CD4-positive, alpha-beta T cell treated with Interferon alpha-2 for 1 hour (primary cell): ENCODE measurements at places on chromosomes 6 and 20.

- no peak for DNase-seq
Measured at GRCh38 chr20:48815537-48815936, 12.3 kb downstream of the PREX1 start.

DNA sequence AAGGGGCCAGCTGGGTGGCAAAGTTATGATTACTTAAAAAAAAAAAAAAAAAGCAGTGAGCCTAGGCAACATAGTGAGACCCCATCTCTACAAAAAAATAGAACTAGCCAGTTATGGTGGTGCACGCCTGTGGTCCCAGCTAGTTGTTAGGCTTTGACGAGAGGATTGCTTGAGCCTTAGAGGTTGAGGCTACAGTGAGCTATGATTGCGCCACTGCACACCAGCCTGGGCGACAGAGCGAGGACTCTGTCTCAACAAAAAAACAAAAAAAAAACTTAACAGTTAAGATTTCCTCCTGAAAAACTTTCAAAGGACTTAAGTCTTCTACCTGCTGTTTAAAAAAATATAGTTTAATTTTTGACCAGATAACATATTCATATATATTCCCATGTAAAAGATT, 2.4 kb downstream of the GTSF1L start:
- DNase-seq, result no peak

DNA sequence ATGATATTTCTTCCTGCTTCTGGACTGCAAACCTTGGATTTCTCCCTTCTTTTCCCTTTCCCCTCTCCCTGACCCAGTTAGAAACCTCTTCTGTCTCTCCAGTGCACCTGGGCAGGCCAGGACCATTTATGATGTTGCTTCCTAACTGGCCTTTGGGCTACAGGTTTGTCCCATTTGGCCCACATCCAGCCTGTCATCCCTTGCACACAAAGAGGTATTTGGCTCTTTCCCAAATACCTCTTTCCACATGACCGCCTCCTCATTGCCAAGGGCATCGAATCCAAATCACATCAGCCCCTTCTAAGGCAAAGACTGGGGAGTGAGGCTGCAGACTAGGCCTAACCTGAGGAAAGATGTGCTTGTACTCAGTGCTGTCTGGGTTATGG, 13.6 kb downstream of the FGD2 start:
- DNase-seq, result no peak

- no peak for DNase-seq
Measured at GRCh38 chr6:143276436-143276835, 174.1 kb downstream of the ADAT2 start.

DNA sequence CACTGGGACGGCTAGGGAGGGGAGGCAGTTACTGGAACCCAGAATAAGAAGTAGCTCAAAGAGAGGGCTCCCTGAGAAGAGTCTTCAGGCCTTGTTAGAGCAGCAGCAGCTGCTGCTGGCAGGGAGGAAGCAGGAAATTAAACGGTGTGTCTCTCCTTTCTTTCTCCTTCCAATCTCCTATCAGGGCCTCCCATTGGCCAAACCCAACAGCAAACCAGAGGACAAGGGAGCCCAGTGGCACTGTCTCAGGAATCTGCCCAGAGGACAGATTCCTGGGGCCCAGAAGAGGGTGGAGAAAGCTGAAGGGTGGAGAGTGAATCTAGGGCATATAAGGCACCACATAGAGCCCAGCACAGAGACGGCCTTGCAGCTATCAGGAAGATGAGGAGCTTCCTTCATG, 10.2 kb downstream of the BTN3A1 start:
- DNase-seq, result no peak
